Activated T-cell treated with anti-CD3 and anti-CD28 coated beads, Interleukin-2, amount 50 U/mL, for 48 hours (primary cell): ENCODE measurements at places on chromosomes 3 and 15.

DNA sequence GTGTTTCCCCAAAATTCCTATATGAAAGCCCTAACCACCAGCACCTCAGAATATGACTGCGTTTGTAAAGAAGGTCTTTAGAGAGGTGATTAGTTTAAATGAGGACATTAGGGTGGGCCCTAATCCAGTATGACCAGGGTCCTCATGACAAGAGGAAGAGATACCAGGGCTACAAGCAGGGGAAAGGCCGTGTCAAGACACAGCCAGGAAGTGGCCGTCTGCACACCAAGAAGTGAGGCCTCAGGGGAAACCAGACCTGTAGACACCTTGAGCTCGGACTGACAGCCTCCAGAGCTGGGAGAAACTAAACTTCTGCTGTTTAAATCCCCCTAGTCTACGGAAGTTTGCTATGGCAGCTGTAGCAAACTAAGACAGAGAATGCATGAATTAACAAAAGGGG, 14.2 kb downstream of the KIF7 start:
- no peak for DNase-seq

DNA sequence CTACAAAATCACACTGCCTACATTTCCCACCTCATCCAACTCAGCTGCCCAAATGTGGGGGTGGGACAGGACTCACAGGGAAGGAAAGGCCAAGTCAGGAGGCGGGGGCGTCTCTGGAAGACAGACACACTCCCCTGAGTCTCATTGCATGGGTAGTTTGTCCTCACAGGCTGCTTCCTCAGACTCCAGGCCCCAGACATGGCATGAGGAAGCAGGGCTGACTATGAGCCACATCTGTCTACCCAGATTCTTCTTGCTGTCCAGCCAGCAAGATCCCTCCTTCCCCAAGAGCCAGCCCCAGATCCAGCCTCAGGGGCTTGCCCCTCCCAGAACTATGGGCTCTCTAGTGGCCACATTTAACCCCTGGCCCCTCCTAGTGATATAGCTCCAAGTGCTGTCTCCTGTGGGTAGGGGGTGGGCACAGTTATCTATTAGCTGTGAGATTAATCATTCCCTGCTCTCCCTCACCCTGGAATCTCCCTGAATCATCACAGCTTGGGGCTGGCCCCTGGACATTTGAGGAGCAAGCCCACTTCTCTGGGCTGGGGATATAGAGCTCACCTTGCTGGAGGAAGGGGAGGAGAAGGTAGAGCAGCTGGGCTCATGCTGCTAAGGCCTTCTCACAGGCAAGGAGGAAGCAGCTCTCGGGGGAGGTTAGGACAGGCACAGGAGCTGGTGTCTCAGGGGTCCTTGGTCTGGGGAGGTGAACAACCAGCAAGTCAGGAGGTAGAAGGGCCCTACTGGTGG, 2.1 kb upstream of the CCDC33 start:
- DNase-seq = no peak

DNA sequence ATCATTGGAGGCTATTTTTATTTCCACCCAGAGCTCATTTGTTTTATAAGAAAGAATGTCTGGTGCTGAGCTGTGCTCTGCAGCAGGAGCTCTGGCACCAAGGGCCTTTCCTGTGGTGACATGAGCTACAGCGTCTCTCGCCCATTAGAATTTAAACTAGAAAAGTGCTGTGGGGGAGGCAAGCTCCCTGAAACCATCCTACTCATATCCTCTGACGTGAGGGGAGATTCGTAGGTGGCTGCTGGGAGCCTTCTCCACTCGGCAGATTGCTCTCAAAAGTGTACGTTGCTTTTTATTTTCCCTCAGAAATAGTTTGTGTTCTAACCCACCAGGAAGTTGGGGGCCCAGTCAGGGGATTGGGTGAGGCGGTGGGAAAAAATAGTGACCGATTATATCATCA, 76.3 kb upstream of the ARHGEF3 start:
- peak; percentile 71 for DNase-seq

GRCh38 chr15:29223640-29224039, 46.0 kb downstream of the NSMCE3 start:
- no peak for DNase-seq

DNA sequence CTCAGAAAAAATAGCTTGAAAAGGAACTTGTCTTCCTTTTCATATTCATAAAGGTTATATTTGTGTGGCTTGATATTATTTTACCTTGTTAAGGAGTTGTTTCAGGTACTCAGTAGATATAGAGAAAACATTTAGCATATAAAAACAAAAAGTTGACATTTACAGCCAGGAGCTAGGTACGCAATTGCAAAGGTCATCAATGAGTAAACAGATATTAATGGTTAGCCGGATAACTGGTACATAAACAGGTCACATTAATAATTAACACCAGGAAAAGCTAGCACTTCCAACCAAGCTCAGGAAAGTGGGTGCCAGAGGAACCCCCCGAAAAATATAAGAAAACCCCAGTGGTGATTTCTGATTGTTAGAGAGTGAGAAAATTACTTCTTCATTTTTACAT, 146.6 kb upstream of the NR2F2 start:
- no peak for DNase-seq

DNA sequence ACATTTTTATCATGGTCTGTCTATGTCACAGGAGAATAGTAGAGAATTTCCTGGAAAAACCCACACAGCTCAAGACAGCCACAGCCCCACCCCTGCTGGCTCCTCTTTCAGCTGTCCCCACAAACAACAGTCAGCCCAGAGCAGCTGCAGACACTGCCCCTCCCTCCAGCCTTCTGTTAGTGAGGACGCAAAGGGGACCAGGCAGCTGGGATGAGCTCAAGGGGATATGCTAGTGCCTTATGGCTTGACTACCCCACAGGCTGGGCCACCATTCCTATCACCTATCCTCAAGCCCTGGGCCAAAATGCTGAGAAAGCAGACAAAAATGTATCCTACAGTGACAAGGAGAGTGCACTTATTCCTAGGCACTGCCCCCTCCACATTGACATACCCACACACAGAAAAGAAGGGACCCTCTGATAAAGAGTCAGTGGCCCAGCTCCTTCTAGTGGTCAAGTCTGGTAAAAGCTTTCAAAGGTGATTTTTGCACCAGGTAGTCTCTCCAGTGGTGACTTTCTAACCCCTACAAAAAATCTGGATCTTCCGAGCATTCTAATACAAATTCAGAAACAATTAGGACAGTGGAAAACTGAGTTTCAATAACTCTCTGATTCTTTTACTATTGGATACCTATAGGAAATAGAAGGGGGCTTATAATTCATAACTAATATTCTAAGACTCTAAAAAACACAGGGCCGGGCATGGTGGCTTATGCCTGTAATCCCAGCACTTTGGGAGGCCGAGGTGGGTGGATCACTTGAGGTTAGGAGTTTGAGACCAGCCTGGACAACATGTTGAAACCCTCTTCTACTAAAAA, 3.0 kb upstream of the MAP1A start:
- peak; percentile 30 for DNase-seq

GRCh38 chr15:48798319-48798718, 12.6 kb downstream of the CEP152 start:
- DNase-seq = no peak

DNA sequence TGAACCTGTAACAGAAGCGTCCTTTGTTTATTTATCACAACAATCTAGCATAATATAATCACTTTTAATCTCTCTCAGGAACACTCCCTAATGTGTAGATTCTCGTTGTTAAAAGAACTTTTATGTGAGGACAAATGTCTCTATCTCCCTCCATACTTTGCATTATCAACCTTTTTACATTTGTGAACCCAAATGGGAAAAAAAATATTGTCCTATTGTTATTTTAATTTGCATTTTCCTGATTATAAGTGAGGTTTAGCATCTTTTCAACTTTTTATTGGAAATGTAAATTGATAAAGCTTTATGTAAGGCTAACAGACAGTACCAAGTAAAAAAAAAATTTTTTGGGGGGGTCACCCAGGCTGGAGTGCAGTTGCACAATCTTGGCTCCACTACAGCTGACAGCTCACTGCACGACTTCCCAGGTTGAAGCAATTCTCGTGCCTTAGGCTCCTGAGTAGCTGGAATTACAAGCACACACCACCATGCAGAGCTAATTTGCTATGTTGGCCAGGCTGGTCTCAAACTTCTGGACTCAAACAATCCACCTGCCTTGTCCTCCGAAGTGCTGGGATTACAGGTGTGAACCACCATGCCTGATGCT, 33.0 kb upstream of the DENND4A start:
- no peak for DNase-seq

GRCh38 chr15:81869161-81869954, 176.5 kb downstream of the MEX3B start:
- no peak for DNase-seq

DNA sequence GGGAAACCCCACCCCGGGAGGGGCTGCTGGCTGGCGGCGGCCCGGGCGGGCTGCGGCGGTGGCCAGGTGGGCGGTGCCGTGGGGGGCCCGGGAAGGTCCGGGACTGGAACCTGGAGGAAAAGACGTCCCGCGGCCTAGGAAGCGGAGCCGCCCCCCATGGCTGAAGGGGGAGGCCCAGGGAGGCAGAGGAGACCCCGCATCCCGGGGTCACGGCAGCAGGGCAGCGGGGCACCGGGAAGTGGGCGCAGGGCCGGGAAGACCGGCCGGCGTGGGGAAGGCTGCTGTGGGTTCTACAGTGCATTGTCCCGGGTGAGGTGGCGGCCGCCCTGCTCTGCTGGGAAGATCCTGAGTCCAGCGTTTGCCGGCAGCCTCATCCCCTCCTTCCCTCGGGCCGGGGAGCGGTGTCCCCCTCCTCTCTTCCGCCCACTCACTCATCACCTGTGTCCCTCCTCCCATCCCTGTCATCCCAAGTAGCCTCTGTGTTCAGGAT, 525 bp upstream of the FSTL1 start:
- no peak for DNase-seq

DNA sequence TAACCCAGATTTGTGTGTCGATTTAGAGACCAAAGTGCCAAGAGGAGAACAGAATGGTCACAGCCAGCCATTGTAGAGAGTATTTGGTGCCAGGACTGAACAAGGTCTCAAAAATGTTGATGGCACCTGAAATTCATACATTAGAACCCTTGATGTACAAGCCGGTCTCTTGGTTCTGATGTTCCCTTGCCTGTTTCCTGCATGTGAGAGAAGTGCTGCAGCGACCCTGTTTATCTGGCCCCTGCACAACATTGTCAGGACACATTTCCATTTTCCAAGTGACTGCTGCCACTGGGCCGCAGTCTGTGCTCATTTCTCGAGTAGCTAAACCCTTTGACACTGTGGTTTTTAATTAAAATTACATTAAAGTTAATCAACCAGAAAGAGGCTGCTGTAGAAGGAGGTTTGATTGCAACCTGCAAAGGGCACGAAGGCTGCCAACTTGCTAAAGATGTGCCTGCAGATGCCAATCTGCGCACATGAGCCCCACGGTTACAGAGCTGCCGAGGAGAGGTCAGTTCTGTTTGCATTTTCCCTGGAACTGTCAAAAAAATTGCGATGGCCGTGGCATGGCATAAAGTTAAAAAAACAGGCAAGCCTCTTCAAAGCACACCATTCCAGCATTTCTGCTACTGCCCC, 136.4 kb upstream of the CMC1 start:
- DNase-seq = no peak

- DNase-seq = no peak
These were observed 219.7 kb upstream of the LINGO1 start for GRCh38 chr15:77852241-77853007.

GRCh38 chr3:175404027-175404426, 544.9 kb downstream of the NAALADL2 start:
- no peak for DNase-seq

DNA sequence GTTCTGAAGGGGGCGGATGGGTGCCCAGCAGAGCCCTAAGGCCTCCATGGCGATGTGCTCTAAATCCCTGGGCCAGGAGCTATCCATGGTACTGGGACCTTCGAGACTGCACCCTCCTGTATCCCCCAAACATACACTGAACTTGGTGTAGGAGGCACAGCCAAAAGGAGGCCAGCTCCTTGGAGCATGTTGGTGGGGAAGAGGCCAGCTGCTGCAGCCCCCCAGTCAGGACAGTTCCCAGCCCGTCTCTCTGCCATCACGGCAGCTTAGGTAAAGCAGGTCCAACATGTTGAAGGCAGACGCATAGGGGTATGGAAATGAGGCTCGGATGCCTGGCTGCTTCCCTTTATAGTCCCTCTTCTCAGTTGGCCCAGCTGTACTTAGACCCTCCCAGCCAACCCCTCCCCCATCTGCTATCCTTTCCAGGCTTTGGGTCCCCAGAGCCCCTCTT, 1.8 kb downstream of the CAMKV start:
- DNase-seq = peak; percentile 39

GRCh38 chr3:69178082-69178481, 55.7 kb upstream of the LMOD3 start:
- no peak for DNase-seq

GRCh38 chr3:11545186-11545851, 98.4 kb downstream of the VGLL4 start:
- no peak for DNase-seq
